ENCODE measurements at places on chromosomes 2 and 18.
A peak's percentile ranks its signal among the peaks of the same experiment; 100 is the strongest.

GRCh38 chr2:131413148-131413747 is 49.3 kb upstream of the RAB6D start:
- peak; percentile 66 for DNase-seq

DNA sequence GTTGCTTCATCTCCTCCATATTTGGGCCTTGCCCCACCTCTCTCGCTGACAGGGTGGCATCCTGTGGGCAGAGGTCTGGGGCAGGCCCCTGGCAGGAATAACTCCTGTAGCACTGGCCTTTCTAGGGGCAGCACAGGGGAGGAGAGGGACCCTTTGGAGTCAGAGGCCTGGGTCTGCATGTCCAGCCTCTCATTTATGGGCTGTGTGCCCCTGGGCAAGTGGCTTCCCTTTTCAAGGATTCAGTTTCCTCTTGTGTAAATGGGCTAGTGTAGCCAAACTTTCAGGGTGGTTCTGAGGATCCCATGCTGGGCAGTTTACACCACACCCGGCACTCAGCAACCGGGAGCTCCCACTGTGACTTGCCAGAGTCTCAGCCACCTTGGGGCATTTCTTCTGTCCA is 23.4 kb downstream of the ADRA2B start:
- DNase-seq = no peak

GRCh38 chr2:112121682-112122254 is 16.4 kb upstream of the FBLN7 start:
- peak; percentile 63 for DNase-seq

GRCh38 chr2:138177693-138178092 is 213.4 kb downstream of the HNMT start:
- no peak for DNase-seq

GRCh38 chr2:19806591-19806990 is 95.2 kb downstream of the TTC32 start:
- no peak for DNase-seq

DNA sequence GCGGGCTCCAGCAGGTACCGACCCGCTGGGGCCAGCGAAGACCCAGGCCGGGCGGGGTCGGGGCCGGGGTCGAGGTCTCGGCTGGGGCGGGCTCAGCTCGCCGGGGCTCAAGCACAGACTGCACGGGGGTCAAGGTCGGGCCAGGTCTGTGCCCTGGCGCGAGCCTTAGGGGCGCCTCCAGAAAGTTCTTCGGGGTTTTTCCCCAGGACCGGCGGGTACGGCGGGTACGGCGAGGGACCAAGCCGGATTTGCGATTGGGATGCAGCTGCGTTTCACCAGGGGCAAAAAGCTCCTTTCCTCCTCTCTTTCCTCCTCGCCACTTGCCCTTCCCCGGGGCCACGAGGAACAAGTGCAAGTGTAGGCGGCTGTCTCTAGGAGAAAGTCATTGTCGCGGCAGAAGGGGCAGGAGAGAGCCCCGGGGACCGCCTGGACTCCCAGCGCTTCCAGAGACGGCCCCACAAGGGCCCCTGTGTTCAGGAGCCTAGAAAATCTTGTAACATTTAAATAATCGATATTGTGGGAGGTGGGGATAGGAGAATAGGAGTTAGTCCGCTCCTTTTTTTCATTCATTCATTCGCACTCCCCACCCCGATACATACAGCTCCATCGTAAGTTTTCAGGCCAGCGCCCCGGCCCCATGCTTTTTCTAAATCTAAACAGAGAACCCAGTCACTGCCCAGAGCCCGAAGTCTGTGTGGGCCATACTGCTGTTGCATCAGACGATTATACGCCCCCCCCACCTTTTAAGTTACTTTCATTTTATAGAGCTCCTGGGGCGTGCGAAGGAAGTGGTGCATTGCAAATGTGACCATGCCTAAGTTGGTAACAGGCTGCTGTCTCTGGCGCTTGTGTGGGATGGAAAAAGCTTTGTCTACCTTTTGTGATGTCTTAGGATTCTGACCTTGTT is 679 bp downstream of the PMAIP1 start:
- DNase-seq = no peak

DNA sequence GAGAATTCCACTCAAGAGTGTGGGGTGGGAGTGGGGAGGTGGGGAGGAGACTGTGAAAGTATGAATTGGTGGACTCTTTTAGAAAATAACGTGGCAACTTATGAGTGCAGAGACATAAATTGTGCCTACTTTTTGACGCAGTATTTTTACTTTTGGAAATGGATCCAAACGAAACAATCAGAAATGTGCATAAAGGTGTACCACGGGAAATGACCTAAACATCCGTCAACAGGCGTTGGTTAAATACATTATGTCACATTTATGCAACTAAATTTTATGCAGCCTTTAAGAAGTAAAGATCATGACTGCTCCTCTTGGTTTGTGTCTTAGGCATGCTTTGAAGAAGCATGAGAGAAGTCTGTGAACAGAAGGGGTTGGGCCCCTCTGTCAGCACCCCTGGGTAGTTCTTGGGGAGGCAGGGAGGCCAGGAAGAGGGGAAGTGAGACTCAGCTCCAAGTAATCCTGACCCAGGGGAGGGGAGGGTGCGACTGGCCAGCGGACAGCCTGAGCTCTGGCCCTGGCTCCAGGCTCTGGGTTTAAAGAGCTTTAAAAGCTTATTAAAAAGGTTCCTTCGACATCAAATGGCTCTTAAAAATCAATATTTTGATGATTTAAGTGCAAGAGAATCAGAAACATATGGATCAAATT is 126.4 kb upstream of the HAAO start:
- no peak for DNase-seq

GRCh38 chr2:43088143-43089073 is 138.0 kb downstream of the ZFP36L2 start:
- no peak for DNase-seq

DNA sequence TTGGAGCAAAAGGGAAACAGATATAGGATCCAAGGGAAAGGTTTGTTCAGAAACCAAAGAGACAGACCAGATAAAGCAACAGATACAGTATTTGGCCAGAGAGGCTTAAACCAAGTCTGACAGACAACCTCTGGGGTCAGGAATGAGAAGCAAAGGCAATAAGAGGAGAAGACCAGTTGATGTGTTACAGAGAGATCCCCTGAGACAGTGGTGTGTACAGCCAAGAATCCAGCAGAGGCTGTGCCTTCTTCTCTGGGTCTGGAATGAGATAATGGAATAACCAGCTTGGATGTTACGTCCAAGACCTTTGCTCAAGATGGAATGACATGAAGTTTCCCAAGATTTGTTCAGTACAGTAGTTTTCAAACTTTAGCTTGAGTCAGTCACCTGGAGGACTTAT is 61.1 kb downstream of the MDH1 start:
- no peak for DNase-seq

GRCh38 chr2:194946826-194947225 is 710.2 kb upstream of the SLC39A10 start:
- DNase-seq = no peak

DNA sequence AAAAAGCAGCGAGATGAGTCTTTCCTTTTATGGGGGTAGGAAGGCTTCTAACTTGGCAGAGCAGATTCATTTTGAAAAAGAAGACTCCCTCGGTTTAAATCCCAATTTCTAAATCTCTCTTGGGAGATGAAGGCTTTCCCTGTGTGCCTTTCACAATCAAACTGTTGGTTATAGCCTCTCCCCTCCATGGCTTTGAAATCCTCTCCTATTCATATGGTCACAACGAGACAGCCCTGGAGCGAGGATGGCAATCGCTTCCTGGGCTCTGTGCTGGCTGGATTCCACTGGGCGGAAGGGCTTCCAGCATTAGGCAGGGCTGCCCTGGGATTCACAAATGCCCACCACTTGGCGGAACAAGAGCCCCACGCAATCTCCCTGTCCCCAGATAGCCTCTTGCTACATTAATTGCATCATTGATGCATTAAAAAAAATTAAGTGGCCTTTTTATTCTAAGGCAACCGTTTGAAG is 1.6 kb downstream of the CAVIN2 start:
- DNase-seq = no peak

- DNase-seq = no peak
Observed at GRCh38 chr2:149701241-149701640, 113.7 kb upstream of the MMADHC start.

- no peak for DNase-seq
Observed at GRCh38 chr2:224586127-224586695, 1.0 kb upstream of the CUL3 start.

GRCh38 chr2:39437522-39438296 is 624 bp upstream of the MAP4K3 start:
- DNase-seq = peak; percentile 74

DNA sequence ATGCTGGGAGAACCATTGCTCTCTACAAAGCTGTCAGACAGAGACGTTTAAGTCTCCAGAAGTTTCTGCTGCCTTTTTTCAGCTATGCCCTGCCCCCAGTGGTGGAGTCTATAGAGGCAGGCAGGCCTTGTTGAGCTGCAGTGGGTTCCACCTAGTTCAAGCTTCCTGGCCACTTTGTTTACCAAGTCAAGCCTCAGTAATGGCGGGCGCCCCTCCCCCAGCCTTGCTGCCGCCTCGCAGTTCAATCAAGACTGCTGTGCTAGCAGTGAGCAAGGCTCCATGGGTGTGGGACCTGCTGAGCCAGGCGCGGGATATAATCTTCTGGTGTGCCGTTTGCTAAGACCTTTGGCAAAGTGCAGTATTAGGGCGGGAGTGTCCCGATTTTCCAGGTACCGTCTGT is 52.7 kb upstream of the SCYGR2 start:
- no peak for DNase-seq

DNA sequence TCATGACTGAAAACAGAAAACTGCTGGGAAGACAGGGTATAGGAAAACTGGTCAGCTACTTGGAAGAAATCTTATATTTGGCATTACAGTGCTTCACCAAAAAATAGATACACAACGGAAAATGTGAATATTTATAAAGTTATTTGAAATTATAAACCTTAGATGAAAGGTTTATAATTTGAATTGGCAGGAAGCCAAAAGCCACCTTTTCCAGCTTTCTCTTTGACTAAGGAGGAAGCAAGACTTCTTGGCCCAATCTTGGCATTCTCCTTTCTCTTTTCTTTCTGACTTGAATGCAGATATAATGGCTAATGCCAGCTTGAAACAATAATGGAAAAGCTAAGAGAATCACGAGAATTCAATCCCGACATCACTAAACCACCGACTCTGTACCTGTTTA is 196.5 kb upstream of the PIK3C3 start:
- DNase-seq = no peak

- DNase-seq = no peak
Observed at GRCh38 chr2:42180300-42180699, 11.1 kb downstream of the EML4 start.

DNA sequence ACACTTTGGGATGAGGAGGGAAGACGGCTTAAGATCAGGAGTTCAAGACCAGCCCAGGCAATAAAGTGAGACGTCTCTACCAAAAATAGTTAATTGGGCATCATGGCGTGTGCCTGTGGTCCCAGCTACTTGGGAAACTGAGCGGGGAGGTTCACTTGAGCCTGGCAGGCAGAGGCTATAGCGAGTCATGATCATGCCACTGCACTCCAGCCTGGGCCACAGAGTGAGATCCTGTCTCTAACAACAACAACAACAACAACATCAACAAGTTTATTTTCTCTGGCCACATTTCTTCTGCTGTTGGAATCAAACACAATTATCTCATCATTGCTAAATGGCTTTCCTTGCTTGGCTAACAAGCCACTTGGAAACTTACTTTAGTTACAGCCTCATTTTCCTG is 13.4 kb downstream of the NIFK start:
- DNase-seq = no peak

DNA sequence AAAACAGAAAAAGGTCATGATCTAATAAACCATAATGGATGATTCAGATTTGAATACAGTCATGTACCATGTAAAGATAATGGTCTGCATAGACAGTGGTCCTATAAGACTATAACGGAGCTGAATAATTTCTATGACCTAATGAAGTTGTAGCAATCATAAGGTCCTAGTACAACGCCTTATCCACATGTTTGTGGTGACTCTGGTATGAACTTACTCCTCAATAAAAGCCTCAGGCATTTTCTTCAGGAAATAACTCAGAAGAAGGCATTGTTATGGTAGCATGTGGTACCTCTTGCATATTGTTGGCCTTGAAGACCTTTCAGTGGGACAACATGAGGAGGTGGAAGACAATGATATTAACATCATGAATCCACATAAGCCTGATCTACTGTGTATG is 883.3 kb downstream of the CNTNAP5 start:
- no peak for DNase-seq

- DNase-seq = no peak
Observed at GRCh38 chr2:233764264-233764663, 4.2 kb downstream of the UGT1A1 start.

Measured in G401 (cell line).